ENCODE measurements at places on chromosomes 6 and 20.

DNA sequence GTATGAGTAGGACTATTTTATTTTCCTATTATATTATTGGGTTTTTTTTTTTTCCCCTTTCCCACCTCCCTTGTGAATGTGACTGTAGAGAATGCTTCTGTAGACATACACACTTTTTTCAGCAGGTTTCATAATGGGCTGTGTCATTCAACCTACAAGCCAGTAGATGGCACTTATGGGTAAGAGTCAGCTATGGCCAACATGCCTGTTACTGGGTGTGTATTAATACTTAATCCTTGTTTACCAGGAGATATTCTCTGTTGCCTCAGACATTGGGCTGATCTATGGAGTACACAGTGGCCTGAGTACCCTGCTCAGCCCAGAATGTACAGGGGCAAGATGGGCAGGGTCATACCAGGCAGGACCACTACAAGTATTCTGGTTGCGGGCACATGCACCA, 382.5 kb downstream of the EPHA7 start:
- DNase-seq, result no peak

DNA sequence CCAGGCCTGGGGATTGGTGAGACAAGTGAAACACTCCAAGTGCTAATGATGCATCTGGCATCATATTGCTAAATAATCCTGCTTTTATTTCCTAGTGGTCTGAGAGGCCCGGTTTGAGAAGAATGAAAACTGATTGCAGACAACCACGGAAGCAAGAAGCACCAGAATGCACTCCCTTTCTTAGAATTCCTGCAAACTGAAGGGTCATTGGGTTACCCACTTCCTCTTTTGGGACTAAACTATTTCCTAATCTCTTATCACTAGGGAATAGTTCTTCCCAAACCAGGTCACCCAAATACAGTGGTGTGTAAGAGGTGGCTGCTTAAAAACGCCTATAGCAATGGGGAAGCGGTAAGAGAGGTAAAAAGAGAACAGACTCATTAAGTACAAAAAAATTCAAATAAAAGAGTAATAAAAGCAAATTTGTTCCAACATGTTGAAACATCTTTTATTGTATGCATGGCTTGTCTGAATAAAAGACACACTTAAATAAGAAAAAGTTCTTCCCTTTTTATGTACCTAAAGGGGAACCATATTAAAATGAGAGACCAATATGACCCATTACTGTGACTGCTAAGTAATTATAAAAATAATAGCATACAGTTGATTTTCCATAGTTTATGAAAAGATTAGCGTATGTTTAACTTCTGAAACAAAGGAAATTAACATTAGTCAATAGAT, 125.8 kb downstream of the MYB start:
- no peak for DNase-seq

GRCh38 chr20:37526238-37526838, 1.3 kb downstream of the BLCAP start:
- no peak for DNase-seq

DNA sequence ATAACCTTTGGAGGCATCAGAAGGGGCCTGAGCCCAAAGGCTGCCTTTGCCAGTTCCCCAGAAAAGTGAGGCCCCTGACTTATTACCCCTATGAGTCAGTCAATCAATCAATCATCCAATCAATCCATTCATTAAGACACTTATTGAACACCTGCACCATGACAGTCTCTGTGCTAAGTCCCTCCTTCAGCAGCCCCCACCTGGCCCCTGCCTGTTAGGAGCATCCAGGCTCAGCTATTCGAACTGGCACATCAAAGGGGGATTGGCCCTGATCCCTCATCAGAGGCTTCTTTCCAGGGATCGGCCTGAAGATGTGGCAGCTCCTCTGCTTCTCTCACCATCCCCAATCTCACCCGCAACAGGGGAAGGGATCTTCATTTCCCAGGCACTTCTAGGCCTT, 27.7 kb upstream of the VEGFA start:
- DNase-seq, result no peak

- DNase-seq, result no peak
Measured at GRCh38 chr6:104229057-104229456, 630.7 kb downstream of the HACE1 start.

DNA sequence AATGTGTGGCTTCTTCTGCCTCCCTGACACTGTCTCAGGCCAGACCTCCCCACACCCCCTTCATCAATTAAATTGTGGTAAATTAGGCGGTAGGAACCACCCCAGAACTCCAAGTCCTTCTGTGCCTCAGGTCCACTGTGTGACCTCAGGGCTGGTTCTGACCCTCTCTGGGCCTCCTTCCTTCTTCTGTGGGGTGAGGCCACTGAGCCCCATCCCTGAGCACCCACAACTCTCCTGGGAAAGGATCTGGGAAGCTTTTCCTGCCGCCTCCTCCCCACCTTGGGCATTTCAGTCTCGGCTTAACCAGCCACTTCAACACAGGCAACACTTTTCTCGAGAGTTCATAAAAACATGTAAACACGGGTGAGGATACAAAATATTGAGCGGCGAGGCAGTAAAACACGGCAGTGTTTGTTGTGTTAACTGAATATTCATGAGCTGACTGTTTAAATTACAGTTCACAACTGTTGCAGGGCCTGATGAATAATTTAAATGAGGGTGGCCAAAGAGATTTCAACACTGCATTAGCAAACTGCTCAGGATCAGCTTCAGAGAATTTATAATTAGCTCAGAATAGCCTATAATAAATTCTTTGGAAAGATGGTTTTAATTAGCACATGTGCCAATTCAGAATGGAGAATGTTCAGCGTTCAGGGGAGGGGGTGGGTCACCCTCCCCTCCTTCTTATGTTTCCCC, 112.1 kb downstream of the TOX2 start:
- no peak for DNase-seq

DNA sequence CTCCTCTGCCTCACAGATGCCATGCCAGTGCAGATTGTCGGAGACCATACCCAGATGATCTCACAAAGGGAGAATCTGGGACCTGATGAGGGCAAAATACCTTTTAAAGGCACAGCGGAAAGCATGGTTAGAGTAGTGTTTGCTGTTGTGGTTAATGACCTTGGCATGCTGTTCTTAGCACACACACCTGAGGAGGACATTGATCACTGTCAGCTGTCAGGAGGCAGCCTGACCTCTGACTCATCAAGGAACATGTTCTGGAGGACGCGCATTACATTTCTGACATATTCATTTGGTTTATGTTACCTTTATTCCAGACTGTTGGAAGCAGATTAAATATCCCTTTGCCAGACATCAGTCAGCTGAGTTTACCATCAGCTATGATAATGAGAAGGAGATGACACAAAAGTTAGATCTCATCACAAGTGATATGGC, 57.1 kb downstream of the GOPC start:
- no peak for DNase-seq

DNA sequence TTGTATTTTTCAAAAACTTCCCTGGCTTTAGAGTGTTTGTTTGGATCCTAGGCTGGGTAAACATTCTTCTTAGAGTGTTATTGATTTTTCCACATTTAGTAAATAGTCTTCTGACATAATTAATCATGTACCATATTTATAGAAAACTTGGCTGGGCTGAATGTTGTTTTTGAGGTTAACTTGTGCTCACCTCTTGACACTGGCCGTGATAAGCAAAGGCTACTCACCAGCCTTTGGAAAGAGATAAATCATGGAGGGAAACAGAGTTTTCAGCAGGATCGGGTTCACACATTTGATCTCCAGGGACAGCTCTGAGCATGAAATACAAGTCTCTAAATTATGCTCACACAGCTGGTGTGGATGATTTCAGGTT, 6.2 kb upstream of the CD93 start:
- no peak for DNase-seq

DNA sequence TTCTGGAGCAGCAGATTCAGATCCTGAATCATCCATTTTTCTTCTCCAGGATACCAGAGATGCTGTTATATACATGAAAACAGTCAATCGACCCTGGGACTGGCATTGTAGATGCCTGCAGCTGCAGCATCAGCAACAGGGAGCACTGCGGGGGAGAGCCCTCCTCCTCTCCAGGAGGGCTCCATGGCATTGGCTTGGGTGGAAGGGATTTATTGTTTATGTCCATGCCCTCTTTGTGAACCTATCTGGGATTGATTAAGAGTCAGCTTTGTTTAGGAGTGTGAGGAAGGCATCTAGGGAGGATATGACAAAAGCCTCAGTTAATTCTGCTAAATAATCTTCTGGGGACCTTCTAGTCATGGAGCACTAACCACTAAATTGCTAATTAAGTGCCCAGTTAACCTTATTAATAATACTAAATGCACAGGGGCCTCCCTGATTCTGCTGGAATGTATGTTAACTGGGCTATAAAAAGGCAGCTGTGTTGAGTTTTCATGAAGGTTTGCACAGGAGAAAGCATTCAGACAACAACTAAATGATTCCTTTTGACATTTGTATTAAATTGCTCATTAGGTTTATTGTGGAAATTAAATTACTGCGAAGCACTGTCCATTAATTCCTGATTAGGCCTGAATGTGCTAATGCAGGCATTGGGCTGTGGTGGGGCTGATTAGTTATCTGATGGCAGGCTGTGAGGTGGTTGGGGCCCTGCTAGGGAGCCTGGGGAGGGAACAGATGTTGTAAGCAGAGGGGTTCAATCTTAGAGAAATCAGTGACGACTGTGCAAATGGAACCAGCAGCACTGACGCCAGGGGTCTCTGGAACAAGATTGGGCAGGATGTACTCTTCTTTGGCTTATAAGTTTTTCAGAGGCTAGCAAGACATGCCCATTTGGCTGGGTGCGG, 57.6 kb downstream of the IMPG1 start:
- DNase-seq, result no peak

DNA sequence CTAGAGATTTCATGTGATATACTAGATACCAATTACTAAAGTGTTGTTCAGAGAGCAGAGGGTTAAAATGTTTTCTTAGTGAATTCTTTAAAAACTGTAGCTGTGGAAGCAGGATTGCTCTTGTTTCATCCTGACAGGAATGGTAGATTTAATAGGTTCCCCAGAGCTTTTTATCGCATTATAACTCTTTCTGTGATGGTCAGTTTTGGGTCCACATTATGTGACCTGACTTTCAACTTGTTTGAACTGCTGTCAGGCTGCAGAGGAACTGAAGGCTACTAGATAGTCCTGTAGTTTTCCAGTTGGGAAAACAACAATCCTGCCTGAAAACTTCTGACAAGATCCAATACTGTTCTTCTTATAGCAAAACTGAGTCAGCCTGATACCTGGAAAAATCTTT, 329.3 kb upstream of the FLRT3 start:
- no peak for DNase-seq

GRCh38 chr20:48774696-48775095, 53.1 kb downstream of the PREX1 start:
- DNase-seq, result no peak

- DNase-seq, result no peak
Measured at GRCh38 chr6:32943864-32944649, 3.2 kb upstream of the HLA-DMB start.

- DNase-seq, result no peak
Measured at GRCh38 chr6:96786336-96786735, 50.9 kb downstream of the GPR63 start.

DNA sequence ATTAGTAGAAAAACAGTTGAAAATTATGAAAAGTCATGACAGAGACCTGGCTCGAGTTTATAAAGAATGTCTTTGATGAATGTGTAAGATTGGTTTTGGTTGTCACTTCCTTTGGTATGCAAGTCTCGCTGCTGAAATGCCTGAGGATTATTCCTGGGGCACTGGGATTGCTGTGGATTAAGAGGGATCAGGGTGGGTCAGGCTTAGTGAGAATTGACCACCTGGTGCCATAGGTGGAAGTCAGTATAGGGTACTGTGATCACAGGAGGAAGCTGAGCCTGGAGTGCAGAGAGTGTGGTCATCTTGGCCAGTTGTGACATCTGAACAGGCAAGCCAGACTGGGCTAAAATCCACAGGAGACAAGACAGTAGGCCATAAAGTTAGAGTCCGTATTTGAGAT, 34.9 kb downstream of the CEP43 start:
- DNase-seq, result no peak

DNA sequence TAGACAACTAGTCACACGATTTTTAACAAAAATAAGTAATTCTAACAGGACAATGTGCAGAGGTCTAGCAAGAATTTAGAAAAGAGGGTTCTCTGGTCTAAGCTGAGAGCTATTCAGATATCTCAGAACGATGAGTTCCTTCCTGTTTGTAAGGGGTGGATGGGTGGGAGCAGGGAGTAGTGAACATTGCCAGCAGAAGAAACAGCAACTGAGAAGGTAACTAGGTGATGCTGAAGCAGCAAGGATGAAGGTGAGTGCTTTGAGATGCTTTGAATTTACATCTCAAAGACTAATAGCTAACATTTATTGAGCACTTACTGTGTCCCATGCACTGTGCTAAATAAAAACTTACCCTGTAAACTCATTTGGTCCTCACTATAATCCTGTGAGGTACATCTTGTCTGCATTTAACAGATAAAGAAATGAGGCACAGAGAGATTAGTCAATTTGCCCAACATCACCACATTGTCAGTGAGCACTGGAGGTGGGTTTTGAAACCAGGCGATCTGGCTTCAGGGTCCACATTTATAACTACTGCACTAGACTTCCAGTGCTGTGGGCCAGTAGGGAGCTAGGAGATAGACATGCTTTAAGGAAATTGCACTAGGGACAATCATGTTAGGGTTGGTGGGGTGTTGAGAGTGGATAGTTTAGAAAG, 15.7 kb downstream of the BRD2 start:
- no peak for DNase-seq

- no peak for DNase-seq
Measured at GRCh38 chr6:106070636-106071035, 15.5 kb upstream of the PRDM1 start.

GRCh38 chr6:160974304-160974771, 17.2 kb upstream of the MAP3K4 start:
- DNase-seq, result no peak

- no peak for DNase-seq
Measured at GRCh38 chr6:84344005-84344404, 116.6 kb upstream of the CEP162 start.

DNA sequence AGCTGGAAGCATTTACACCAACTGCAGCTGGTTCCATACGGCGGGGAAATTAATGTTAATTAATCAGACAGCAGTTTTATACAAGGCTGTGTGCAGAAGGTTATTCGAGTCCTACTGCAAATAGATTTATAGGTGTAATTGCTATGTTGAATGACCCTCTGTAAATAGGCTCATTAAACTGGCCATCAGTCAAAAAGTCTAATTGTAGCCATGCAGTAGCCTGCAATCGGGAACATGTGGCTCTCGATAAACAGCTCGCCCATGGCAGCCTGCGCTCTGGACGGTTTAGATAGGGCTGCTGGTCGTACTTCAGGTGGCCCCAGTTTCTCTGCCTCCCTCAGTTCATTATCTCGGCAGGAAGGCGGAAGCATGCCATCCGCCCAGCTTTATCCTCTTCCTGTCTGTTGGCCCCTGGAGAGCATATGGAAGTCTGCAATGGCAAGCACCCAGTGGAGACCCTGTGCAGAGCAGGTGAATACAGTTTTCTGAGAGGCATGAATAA, 143.2 kb downstream of the MBOAT1 start:
- DNase-seq, result no peak

DNA sequence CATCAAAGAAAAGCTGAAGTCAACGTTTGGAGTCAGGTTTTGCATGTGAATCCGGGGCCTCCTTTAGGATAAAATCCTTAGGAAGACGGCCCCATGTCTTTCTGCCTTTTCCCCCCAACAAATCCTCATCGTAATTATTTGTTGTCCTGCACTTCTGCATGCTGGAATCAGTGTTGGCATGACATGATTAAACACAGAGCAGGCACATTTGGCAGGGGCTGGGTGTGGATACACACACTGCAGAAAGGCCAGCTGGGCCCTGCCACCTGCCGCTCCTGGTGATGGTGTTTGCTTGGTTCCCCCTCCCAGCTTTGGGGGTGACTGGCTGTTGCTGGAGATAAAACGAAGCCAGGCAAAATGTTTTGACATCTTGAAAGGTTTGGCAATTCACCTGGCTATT, 46.3 kb upstream of the FOXA2 start:
- no peak for DNase-seq
